ENCODE measurements at places on chromosomes 11 and 22.

GRCh38 chr11:61542024-61542461 lies 33.5 kb downstream of the LRRC10B start:
- DNase-seq = no peak

- no peak for DNase-seq
Measured at GRCh38 chr22:44286646-44287045, 26.1 kb downstream of the SHISAL1 start.

DNA sequence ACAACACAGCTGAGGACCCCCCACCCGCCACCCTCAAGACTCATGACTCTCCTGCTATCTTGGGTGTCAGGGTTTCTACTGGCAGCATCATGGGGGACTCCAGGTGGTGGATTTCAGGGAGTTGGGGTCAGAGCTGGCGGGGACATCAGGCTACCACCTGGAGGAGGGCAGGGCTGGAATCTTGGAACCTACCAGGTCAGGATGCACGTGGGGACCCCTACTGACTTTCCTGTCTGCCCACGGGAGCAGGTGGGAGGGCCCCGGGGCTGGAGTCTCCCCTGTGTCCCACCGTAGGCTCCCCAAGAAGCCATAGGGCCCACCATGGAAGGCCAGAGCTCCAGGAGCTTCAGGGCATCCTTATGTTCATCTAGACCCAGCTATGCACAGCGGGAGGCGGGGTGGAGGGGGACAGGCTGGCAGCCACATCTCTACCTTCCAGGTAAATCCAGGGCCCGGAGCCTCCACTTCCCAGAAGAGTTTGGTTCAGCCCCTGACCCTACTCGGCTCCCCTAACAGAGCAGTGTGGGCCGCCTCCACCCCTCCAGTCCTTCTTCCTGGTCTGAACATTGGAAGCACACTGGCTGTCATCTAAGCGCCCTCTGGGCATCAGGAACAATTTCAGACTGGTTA lies 10.0 kb downstream of the SLC37A2 start:
- no peak for DNase-seq

DNA sequence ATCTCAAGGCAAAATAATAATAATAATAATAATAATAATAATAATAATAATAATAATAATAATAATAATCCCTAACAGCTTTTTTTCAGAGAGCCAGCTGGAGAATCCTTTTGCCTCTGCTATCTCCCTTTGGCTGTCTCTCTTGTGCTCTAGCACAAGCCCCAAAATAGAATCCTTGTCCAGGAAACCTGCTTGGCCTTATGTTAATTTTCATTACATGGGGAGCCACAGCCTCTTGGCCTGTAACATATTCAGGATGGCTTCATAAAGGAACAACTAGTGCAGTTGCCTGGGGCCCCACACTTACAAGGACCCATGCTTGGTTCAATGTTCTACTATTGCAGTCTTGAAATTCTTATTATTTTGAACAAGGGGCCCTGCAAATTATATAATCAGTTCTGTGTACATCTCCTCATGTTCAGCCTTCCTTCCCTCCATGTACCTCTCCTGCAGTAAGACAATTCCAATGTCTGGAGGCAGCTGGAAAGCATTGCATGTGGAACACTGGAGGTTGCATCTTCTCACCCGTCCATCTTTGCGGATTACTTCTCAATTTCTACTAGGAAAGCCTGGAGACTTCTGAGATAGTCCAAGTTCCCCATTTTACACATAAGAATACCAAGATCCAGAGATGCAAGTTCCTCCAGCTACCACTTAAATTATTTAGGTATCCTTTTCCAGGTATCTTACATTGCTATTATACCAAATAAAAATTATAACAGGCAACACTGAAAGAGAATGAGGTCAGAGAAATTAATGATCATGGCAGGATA lies 37.8 kb upstream of the SORL1 start:
- no peak for DNase-seq

DNA sequence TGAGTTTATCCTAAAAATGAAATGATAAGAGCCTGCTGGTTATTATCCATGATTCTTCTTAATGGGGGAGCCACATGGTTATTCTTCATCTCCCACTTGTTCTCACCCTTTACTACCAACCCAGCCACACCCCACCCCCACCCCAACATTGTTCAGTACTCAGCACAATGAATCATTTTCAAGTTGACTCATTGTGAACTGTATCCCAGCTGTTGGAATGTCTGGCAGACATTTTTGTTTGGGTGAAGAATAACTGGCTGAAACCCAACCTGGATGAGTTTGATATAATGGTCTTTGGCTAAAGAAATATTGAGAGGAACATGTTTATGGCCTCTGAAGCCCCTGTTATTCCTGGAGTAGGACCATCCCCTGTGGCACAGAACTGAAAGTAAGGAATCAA lies 136.2 kb downstream of the ELP4 start:
- no peak for DNase-seq

DNA sequence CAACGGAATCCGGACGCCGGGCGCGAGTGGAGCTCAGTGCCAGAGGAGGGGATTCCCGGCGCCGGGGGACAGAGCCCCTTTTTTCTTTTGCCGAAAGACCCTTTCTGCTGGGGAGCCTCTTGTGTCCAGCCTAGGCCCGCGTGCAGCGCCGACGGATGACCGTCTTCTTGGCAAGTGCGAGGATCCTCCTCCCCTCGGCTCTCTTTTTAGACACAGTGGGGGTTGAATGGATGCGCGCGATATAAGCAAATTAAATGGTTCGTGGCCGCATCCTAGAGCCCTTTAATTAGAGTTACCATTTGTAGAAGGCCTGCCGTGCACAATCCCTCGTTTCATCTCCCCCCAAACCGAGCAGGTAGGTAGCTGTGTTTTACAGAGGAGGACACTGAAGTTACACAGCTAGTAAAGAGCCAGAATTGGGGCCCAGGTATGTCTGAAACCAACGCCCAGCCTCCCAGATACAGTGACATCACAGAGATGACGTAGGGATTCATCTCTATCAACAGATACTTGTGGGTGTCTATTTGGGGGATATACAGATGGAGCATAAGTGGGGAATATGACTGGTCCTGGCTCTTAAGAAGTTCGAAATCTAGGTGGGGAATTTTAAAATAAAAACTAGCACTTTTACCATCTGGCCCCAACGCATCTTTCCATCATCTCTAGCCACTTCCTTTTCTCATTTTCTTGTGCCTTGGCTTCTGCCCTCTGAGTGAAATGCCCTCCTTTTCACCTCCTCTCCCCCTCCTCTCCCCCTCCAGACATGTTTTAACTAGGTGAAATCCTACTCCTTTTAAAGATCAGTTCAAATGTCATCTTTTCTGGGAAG lies 875 bp downstream of the TCP11L1 start:
- DNase-seq = no peak

GRCh38 chr11:10758957-10759356 lies 7.9 kb downstream of the CTR9 start:
- no peak for DNase-seq

DNA sequence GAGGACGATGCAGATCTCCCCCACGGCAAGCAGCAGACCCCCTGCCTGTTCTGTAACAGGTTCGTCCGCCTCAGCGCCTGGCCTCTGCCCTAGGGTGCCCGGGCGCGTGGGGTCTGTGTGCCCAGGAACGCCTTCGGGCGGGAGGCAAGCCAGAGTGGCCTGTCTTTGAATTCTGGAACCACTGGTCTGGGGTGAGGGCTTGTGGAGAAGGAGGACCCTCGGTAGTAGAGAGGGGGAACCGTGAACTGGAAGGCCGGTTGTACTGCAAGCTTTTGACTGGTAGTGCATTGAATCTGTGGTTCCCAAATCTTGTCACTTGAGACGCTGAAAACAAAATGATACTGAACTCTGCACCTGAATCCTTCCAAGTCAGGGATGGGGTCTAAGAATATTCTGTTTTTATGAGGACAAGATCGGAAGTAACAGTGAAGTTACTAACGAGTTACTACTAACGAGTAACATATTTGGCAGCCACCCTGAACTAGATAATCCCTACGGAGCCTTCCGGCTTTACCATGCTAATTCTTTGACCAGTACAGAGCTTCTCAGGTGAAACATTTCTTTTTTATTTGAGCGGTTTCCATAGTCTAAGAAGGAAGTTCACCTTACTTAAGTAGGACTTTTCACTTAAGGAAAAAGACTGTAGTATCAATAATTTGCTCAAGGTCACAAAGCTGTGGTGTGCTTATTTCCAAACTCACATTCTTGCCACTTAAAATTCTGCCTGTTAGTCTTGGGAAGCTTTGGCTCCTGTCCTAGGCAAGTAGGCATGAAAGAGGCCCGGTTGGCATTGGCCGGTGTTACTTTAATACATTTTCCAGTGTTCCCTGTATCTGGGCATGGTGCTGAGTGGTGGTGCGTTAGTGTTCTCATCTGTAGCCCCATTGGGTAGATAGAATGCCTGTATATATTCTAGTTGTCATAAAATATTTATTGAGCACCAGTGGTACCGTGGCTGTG lies 860 bp downstream of the PRMT3 start:
- DNase-seq = no peak

DNA sequence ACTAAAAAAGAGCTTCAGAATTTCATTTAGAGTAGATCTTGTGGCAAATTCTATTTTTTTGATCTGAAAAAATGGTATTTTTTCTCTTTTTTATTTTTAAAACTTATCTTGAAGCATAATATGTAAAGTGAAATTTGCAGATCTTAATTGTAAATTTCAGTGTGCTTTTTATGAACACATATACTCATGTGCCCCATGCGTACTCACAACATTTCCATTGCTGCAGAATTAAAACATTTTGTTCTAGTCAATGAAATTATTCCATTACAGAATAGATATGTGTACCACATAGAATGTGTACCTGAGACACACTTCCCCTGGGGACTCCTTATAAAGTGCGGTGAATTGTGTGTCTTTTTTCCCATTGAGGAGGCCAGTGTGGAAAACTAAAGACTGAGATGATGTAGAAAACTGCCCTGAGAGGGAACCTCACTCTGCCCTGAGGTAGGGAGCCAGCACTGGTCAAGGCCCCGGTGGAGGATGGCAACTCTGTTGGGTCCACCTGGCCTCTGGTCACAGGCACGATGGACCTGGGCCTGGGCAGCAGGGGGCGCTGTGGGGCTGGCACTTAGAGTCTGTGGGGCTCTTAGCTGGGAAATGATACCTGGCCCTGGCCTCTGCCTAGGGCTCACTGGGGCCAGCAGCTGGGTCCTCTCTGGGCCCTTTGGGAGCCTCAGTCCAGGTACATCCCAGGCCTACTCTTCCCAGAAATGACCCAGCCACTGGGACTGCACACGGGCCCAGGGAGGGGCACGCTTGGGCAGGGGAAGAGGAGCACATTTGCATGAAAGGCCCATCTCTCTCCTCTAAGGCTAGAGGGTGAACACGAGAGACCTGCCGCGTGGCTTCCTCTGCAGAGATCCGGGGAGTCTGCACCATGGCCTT lies 77.9 kb upstream of the TOP3B start:
- peak; percentile 29 for DNase-seq

DNA sequence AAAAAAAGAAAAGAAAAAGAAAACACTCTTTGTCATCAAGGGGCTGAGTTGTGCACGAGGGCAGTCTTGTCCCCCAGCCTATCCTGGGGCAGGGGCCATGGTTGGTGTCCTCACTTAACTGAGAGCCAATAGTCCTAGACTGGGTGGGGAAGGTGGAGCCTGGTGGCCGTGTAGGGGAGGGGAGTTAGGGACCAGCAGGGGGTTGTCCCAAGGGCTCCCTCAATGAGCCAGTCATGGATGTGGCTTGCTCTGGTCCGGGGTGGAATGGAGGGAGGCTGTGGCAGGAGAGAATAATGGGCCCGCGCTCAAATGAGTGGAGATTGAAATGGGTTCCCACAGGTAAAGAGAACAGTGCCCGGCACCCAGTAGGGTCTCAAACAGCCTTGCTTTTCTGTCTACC lies 46.2 kb downstream of the CACNA1I start:
- no peak for DNase-seq

- DNase-seq = no peak
Measured at GRCh38 chr11:70872299-70872698, 380.1 kb downstream of the SHANK2 start.

DNA sequence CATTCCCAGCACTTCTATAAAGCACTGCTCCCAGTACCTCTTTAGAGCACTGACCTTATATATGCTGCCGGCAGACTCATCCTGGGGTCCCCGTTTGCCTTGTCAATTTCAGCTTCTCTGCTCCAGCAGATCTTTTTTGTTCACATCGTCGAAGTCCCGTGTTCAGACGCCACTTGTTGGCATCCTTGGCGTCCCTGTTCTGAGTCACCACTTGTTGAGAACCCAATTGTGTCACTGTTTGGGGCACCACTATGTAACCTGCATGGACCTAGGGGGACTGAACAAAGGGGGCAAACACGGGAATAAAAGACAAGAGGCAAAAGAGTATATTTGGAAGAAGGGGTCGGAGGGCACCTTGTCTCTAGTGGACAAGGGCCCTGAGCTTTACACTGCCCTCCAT lies 25.5 kb downstream of the OR10A6 start:
- DNase-seq = no peak

GRCh38 chr11:102322560-102322959 lies 5.3 kb downstream of the BIRC3 start:
- no peak for DNase-seq

DNA sequence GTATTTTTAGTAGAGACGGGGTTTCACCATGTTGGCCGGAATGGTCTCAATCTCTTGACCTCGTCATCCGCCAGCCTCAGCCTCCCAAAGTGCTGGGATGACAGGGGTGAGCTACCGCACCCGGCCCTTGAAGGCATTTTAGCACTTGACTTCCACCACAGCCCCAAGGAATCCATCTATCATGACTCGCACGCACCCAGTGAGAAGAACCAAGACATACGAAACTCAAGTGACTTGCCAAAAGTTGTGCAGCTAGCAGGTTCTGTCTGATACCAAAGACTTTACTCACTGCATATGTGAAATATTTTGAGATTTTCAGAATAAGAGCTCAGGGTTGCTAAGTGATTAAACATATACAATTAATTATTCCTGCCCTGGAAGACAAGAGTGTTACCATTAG lies 21.0 kb downstream of the FLI1 start:
- no peak for DNase-seq

- no peak for DNase-seq
Measured at GRCh38 chr22:25112538-25113253, 87.0 kb upstream of the CRYBB3 start.

- no peak for DNase-seq
Measured at GRCh38 chr11:2590965-2591754, 108.6 kb downstream of the KCNQ1OT1 start.

DNA sequence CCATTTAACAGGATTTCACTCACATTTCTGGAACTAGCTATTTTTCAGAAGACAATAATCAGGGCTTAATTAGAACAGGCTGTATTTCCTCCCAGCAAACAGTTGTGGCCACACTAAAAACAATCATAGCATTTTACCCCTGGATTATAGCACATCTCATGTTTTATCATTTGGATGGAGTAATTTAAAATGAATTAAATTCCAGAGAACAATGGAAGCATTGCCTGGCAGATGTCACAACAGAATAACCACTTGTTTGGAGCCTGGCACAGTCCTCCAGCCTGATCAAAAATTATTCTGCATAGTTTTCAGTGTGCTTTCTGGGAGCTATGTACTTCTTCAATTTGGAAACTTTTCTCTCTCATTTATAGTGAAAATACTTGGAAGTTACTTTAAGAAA lies 9.2 kb downstream of the PRSS23 start:
- DNase-seq = no peak
